ENCODE measurements at places on chromosomes 6 and 20.

GRCh38 chr6:7909323-7910276, 988 bp downstream of the TXNDC5 start:
- DNase-seq, result no peak

GRCh38 chr20:9759392-9759791, 79.5 kb downstream of the PAK5 start:
- no peak for DNase-seq

GRCh38 chr6:41878246-41878645, 16.9 kb downstream of the USP49 start:
- no peak for DNase-seq

DNA sequence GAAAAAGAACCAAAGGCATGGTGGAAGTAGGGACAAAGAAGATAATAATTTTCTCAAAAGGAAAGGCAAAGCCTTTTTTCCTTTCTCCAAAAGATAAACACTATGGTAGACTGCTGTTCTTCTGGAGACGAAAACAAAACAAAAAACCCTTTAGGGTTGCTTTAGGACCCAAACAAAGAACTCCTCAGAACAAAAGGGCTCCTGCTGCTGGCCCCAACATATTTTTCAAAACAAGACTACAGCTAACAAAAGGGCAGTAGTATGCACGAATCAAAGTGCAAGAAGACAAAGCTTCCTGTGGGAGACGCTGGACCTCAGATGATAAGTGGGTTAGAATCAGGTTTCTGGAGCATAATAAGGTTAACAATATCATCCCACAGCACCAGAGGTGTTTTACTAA, 15.8 kb downstream of the NCOA5 start:
- no peak for DNase-seq

- no peak for DNase-seq
Observed at GRCh38 chr6:15340775-15341174, 94.9 kb downstream of the JARID2 start.

- DNase-seq, result no peak
Observed at GRCh38 chr6:170463101-170463721, 89.9 kb downstream of the PSMB1 start.

- peak; percentile 55 for DNase-seq
Observed at GRCh38 chr6:112189494-112189893, 64.9 kb downstream of the LAMA4 start.

DNA sequence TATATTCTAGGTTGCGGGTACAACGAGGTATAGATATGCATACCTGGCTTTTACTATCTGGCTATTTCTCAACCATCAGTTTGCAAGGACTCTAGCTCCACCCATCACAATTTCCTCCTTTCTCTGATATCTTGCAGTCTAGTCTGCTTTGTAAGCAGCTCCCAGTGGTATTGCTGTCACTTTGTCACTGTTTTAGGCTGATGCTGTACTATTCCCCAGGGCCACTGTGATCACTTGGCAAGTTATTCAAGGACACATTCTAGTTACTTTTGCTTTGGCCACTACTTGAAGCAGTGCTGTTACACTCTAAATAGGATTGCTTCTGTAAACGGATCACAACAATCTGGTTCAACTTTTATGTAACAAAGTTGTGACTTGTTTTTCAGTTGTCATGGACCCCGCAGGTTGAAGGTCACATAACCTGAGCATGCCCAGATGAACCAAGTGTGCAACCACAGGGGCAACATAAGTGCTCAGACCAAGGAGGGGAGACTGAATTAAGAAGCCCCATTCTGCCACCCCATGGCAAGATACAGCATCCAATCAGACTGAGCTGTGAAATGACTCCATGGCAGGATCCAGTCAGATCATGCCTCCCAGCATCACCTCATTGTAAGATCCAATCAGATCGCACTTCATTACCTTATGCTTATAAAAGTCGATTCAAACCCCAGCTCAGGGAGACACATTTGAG, 588.4 kb upstream of the CITED2 start:
- DNase-seq, result peak; percentile 11

GRCh38 chr6:112172540-112172939, 81.8 kb downstream of the LAMA4 start:
- no peak for DNase-seq

GRCh38 chr6:163861627-163862026, 447.1 kb downstream of the QKI start:
- no peak for DNase-seq

DNA sequence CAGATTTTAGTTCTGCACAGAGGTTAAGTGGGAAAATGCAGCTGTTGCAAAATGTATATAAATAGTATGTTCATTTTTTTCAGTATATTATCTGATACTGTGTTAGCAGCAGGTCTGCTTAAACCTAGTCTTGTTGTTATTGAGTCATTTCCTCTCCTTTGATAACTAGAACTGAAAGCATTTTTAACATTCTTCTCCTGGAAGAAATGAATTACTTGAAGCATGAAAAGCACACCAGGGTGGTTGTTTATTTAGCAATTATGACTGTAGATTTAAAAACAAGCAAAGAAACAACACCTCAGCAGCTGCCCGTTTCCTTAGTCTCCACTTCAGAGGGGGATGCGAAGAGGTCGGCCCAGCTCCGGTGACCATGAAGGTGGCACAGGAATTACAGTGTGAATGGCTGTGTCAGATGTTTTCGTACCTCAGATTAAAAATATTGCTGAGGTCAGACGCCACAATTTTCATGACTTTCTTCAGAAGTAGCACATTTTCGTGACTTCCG, 53.5 kb downstream of the GOPC start:
- no peak for DNase-seq

DNA sequence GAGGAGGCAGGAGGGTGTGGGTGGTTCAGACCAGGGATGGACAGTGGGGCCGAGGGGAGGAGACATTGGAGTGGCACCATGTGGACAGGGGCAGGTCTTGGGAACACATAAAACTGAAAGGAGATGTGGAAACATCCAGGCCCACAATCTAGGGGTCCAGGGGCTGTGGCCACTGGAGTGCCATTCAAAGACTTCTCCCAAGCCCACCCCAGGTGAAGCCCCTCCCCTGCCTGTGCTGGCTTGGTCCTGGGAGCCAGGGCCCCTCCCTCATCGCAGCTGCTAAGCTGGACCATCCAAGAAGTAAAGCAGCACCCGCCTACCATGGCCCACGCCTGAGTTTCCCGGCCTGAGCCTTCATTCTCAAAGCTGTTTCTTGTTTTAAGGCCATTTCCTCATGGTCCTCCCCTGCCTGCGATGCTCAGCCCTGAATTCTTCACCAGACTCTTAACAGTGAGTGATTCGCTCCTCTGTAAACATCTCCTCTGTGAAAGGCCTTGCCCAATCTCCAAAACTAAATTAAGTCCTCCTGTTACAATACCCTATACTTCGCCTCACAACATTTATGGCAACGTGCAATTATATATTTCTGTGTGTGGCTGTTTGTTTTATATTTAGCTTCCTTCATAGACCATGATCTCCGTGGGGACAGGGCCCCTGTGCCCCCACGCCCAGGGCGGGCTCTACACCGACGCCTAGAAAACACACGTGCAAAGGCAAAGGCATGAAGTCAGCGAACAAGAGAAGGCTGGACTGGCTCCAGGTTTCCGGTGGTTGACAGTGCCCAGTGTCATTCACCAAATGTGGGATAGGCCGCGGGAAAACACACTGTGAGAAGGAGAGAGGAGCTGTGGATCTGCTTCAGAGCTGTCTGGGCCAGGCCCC, 267.8 kb downstream of the ERMARD start:
- DNase-seq, result peak; percentile 74

GRCh38 chr6:9085054-9085708, 649.8 kb upstream of the SLC35B3 start:
- DNase-seq, result no peak

- DNase-seq, result no peak
Observed at GRCh38 chr6:97456070-97456469, 173.1 kb upstream of the MMS22L start.

DNA sequence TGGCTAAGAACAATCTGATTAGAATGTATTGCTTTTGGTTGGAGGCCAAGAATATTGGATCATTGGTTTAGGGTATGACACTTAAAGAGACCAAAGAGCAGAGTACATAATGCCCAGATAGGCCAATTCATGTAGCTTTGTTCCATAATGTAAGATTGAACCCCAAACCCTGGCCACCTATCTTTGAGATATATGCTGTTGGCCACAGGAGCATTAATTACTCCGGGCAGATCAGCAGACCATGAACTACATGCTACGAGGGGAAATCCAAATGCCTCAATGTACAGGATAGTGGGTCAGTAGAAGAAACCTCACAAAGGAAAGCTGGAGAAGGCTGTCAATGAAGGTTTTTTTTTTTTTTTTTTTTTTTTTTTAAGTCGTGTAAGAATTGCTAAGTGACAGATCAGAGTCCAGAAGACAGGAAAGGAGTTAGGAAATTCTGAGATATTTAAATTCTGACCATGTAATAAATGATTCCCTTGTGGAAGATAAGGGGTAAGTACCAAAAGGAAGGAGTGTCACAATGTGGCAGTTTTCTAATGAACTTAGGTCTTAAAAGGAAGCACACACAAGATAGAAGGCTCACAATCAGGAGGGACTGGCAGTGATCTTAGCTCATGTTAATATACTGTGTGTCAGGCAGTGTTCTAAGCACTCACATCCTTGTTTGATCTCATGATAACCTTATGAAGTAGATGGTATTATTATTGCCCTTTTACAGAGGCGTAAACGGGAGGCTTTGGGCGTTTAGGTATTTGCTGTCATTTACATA, 61.4 kb downstream of the CARMIL1 start:
- no peak for DNase-seq

- no peak for DNase-seq
Observed at GRCh38 chr6:47785182-47785581, 3.4 kb downstream of the OPN5 start.

- peak; percentile 43 for DNase-seq
Observed at GRCh38 chr6:133707456-133707855, 181.5 kb upstream of the TCF21 start.

DNA sequence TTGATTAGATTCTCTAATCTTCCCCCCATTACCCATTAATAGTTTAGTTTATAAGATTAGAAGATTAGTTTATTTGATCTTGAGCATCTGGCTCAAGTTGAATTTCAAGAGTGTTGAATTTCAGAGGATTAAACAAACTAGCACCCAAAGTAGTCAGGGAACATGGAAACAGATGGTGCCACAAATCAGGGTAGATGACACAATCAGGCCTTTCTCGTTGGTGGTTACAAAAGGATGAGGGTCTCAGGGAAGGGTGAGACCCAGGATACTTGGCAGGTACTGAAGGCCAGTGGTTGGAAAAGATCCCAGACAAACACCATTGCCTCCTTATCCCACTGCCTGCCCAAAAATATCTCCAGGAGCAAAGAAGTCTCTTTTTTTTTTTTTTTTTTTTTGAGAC, 29.5 kb upstream of the ADGRF1 start:
- no peak for DNase-seq

DNA sequence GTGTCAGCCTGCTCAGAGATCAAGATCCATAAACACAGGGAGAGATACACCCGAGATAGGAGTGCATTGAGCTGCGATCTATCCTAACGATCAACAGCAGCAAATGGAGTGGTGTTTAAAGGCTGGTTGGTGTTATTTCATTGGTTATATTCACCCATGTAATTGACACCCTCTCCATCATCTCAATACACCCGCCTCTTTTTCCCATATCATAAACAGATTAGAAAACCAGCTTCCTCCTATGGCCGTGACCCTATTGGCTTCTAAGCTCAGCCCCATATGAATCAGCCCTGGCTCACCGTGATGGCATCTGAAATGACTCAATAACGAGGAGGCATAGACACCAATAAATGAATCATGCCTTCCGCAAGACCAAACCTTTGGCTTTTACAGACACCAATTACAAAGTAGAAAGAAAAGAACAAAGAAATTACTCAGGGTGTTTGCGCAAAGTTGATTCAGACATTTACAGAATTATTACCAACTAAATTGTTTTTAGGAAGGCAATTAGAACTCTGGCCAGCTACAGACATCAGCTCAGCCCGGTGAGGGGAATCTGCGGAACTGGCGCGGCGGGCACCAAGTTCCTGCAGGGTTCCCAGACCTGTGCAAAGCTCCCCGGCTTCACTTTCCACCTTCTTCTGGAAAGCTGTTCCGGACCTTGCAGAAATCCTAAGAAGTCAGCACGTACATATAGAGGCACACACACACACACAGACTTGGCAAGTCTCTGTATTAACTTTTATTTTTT, 11.5 kb downstream of the PMEPA1 start:
- no peak for DNase-seq

DNA sequence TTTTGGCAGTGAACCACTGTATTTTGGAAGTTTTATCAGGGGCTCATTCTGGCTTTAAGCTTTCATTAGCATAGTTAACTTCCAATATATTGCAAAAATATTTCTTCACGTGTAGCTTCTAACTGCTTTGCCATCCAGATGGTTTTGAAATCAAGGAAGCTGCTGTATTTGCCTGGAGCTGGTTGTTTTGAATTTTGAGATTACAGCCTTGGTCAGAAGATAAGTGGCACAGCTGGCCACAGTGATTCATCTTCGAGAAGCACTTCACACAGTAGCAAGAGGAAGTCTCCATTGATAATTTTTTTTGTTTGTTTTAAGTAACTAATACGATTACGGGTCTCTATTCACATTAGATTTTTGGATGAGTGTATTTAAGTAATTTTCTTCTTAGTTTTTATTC, 3.8 kb downstream of the APCDD1L start:
- no peak for DNase-seq

DNA sequence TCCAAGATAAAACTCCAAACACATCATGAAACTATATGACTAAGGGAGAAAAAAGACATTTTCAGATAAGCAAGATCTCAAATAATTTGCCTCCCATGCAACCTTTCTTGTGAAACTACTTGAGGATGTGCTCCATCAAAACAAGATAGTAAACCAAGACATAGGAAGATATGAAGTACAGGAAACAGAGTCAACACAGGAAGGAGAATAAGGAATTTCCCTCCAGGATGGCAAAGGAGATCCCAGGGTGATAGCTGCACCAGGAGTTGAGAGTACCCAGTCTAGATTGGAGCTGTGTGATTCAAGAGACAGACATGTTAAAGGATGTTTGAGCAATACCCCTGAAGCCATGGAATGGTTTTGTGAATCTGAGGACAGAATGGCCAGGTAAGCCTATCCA, 15.3 kb downstream of the IL17A start:
- DNase-seq, result no peak

DNA sequence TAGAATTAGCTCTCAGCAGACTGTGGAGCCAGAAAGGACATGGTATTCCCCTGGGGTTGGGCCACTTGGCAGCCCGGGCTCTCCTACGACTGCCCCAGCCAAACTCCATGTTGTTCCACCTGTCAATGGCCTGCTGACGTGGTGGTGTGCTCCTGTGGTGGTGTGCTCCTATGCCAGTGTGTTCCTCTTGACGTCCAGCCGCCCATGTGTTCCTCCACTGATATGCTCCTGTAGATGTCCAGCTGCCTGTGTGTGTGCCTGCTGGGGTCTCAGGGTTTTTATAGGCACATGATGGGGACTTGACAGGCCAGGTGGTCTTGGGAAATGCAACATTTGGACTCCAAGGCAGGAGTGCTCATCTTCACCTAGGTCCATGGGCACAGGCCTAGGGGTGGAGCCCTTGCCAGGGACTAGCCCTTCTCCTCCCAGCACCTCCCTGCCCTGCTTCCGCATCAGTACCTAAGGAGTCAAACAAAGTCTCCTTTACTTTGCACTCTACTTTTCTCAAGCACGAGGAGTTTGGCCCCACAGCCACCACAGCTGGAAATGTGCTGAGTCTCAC, 133.5 kb downstream of the TINAG start:
- DNase-seq, result no peak

- DNase-seq, result no peak
Observed at GRCh38 chr6:100456141-100456907, 8.4 kb downstream of the SIM1 start.

GRCh38 chr6:36666287-36666686, 12.2 kb upstream of the CDKN1A start:
- no peak for DNase-seq
